ENCODE measurements at places on chromosomes 7 and 10.

DNA sequence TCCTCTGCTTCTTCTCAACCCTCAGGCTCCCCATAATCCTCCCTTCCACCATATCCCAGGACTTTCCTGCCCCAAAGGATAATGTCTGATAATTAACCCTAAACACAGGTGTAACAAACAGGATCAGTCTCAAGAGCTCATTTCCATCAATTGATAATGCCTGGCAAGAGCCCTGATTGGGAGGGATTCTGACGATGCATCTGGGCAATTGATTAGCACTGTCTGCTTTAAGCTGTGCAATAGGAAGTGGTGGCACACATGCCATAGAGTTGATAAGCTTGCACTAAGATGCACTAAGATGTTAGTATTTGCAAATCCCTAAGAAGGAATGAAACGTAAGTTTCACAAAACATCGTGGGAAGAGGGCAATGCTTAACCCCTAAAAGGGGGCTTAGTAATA lies 27.4 kb upstream of the EGR2 start:
- DNase-seq = no peak

- no peak for DNase-seq
Measured at GRCh38 chr7:101921061-101921460, 103.6 kb downstream of the CUX1 start.

GRCh38 chr10:102230264-102230860 lies 4.3 kb downstream of the ELOVL3 start:
- no peak for DNase-seq

GRCh38 chr7:150826061-150826849 lies 25.7 kb downstream of the TMEM176A start:
- DNase-seq = no peak

- DNase-seq = no peak
Measured at GRCh38 chr10:126561294-126561920, 109.1 kb downstream of the C10orf90 start.

DNA sequence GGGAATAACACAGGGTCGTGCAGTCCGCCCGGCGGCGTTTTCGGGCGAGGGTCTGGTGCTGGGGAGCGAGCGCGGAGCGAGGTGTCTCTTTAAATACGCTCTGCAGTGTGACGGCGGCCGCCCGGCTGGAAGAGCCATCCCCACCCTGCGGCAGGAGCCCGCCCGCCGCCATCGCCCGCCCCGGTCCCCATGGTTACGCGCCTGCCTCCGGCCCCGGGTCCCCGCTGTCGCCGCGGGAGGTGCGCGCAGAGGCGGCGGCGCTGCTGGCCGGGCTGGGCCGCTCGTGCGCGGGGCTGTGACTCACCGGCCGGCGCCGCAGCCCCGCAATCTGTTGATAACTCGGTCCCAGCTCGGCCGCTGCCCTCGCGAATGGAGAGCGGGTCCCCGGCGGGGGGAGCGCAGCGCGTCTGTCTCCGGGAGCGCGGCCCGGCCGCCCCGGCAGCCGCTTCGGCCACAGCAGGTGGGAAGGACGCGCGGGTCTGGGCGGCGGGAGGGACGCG lies at the start of gene ADGRA1:
Gene ADGRA1, plus strand, starts transcription at position 246 of the 500 bp plus-strand sequence. CDS start 986 bp downstream, outside the sequence.
- DNase-seq = no peak

GRCh38 chr7:16065939-16066338 lies 355.4 kb downstream of the CRPPA start:
- no peak for DNase-seq

DNA sequence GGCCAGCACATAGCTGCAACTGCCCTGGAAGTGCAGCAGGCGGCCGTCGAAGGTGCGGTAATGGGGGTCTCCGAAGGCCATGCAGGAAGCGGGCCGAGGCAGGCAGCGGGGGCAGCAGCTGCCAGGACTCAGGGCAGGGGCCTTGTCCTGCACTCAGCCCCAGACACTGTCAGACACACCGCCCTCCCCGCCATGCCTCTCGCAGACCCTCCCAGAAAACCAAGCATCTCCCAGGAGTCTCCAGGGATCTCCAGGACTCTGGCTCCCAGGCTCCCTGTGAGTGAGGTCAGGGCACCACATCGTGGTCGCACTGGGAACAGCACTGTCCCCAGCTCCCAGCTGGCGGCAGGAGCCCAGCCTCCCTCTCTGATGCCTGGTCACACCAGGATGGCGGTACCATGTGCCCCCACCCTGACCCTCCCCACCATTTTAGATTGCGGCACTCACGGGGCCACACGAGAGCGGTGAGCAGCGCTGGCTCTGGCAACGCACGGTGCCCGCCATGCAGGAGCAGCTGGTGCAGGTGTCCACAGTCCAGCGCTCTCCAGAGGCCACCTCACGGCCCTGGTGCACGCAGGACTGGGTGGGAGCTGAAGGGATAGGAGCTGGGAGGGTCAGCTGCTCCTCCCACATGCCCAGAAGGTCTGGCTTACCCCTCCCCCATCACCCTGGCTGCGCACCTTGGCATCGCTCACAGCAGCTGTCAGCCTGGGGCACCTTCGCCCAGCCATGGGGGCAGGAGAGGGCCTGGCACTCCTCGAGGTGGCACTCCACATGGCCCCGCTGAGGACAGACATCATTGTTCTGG lies 17.5 kb downstream of the ATP6V1F start:
- no peak for DNase-seq

DNA sequence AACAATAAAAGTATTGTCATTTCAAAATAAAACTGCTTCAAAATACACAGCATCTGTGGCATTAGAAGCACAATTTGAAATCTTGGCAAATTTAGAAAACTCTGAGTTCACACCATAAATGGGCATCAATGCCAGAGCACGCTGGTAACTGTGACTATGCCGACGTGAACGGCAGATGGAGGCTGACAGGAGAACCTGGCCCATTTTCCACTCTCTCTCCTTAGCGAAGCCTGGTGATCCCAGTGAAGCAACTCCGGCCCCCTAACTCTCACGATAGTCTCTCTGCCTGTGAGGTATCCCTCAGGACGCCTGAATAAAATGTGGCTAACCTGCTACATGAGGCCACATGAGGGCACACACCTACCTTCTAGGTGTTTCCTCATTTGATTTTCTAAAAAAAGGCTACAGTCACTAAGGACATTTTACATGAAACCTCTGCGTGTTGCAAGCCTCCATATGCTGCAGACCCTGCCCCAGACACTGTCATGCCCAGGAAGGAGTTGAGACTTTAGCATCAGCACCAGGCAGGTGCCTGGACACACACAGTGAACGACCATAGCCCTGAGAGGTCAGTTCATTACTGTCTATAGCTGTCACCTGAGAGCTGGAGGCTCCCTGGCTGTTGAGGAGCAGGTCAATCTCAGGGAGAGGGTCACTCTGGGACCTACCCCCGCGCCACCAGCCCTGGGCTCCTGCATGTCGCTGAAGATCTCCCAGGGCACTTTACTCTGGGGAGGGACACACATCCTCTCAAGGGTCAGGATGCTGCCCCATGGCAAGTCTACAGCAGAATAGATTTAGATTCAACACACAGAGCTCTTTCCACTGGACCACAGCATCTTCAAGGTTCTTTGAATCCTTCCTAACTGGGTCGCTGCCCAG lies 62.9 kb upstream of the CAMK2B start:
- DNase-seq = no peak

DNA sequence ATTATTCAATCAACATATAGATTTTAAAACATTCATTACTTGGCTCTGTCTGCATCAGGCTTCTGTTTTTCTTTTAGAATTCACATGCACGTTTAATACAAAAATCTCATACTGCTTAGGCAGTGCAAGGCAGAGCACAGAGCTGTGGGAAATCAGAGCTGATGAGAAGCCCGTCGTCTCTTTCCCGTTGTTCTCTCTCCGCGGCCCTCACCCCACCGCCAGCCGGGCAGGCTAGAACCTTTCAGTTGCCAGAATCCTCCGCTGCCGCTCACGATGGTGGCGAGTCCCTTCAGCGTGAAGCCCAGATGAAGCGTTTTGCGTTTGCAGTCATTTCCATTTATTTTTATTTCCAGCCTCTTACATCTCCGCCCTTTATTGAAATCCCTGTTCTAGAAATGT lies 648.2 kb downstream of the SDK1 start:
- no peak for DNase-seq

DNA sequence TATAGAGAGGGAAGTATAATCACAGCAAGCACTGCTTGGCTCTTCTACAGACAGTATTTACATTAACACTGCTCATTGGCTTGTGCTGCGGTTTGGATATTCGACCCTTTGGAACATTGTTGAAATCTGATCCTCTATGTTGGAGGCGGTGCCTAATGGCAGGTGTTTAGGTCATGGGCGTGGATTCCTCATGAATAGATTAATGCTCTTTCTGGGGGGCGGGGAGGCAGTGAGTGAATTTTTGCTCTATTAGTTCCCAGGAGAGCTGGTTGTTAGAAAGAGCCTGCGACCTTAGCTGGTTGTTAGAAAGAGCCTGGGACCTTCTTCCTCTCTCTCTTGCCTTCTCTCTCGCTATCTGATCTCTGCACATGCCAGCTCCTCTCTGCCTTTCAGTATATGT lies 77.3 kb upstream of the SVIL start:
- DNase-seq = peak; percentile 65

DNA sequence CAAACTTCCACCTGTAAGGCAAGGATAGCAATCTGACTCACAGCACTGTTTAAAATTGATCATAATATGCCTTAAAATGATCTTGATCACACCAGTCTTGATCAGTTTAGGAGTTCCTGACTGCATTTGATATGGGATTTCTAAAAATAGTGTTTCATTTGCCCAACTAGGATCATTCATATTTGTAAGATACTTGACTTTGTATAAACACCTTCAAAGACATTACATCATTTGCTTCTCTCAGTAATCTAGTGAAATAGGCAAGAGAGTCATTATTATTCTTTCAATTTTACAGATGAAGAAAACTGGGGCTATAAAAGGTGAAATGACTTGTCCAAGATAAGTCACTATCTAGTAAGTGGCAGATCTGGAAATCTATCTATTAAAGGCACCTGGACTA lies 521.1 kb downstream of the GATA3 start:
- no peak for DNase-seq

DNA sequence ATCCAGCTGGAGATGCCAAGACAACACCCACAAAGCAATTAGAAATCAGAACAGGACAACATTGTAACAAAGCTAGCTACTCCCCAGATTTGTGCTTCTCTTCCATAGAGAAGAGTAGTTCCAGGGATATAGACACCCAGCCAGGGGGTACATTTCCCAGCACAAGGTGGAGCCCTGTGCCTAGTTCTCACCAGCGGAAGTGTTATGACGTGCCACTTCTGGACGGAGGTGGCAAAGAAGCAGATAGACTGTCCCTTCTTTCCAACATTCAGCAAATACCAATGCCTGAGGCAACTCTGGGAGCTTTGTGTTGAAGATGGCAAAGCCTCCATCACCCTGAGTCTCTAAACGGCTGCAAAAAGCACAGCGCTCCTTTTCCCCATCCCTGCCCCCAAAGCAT lies 23.4 kb upstream of the GSAP start:
- no peak for DNase-seq

DNA sequence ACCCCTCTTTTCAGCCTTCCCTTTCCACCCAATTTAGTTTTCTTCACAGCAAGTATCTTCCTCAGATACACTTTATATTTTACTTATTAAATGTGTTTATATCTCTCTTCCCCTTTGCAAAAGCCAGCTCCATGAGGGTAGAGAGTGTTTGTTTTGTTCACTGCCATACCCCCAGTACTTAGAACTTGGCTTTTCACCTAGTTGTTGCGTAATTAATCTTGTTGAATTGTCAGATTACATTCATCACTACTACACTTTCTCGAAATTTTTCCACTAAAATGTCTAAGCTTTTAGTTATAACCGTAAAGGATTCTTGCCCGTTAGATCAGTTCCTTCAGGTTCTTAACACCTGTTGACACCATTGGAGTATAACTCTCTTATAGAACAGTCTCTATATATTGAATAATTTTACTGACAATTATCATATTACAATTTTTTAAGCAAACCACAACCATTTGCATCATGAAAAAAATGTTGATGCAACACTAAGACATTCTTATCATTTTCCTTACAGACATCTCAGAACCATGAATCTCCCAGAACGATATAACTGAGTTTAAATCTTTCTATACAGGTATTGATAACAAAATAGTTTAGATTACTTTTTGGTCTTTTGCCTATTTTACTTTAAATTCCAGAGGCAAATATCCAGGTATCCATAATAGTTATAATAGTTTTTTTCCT lies 29.9 kb downstream of the VWDE start:
- no peak for DNase-seq

DNA sequence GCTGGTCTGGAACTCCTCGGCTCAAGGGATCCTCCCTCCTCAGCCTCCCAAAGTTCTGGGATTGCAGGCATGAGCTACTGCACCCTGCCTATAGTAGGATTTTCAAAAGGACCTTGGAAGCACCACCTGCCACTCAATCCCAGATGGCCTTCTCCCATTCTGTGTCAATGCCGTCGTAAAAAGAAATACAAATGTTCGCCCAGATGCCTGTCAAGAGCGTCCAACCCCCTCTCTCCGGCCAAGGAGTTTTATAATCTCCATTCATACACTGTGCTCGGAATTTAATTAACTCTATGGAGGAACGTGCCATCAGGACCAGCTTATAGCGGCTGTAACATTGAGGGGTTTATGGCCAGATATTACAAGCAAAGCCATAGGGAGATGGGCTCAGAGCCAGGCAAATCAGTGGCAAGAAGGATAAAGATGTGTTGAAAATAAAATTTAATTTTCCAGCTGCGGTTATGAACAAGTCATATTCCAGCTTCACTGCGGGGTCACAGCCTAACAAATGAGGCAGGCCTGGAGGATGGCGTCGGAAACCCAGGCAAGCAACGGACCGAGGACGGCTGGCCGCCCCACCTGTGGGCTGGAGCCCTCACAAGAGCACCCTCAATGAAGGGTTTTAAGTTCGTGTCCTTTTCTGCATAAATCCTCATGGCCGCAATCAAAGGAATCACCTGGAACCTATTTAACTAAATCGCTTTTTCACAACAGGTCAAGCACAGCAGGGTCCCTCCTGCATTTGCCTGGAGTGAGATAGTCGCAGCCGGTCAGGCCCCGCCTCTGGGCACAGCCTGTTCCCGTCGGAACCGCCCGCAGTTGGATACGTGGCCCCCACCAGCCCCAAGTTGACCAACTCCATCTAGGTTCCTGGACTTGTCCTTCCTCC lies 374.5 kb upstream of the FOXK1 start:
- DNase-seq = no peak

DNA sequence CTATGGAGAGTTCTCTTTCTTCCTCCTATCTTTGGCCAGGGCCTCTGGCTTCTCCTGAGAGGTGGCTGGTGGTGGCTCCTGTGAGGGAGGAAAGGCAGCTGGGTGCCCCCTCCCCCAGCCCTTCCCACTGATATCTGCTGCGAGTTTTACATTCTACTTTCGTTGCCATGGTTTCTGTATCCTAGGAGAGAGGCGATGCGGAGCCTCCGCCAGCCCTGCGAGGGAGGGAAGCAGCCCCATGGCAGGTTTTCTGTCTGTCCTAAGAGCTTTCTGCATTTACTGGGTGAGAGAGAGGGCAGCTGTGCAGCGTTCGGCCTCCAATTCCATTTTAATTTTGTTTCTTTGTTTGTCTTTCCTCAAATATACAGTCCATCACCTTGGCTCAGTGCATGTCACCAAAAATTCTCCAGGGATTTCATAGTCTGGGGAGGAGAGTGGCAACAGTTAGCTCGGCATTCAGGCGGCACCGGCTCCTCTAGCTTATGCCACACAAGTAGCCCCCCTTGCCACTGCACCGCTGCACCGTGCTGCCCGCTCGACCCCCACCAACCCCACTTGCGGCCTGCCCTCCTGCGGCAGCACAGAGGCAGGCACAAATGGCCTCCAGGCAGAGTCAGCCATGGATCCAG lies 20.4 kb downstream of the DNAJB12 start:
- no peak for DNase-seq

- no peak for DNase-seq
Measured at GRCh38 chr7:143323653-143324052, 7.7 kb downstream of the CLCN1 start.

Data from iPS DF 19.7 (cell line).